ENCODE measurements at places on chromosomes 11 and 22. TPM values are rescaled to one million over a fixed set of nuclear protein-coding genes. Genes with fewer than 3 reads are reported as not detected.

The ME3 gene
- total RNA-seq: 0.83 TPM

The OR2AT4 gene
- total RNA-seq: not detected

The MAPK8IP1 gene
- total RNA-seq: 0.48 TPM

The CD3G gene
- 225 TPM for total RNA-seq

The ADM2 gene
- 8.8 TPM for total RNA-seq

The CARNS1 gene
- 1.1 TPM for total RNA-seq

The AGBL2 gene
- 7.7 TPM for total RNA-seq

The VSIG10L2 gene
- total RNA-seq: not detected

The HTR3A gene
- not detected for total RNA-seq

The OPCML gene
- total RNA-seq: not detected

The SPINDOC gene
- total RNA-seq: 37.2 TPM

The DERL3 gene
- 7.8 TPM for total RNA-seq

The PIH1D2 gene
- 0.18 TPM for total RNA-seq

The GGT5 gene
- not detected for total RNA-seq

The TSPAN18 gene
- 42.3 TPM for total RNA-seq

The CCDC89 gene
- total RNA-seq: 1.7 TPM

The PATE4 gene
- not detected for total RNA-seq

The CCDC116 gene
- total RNA-seq: 0.33 TPM

The IGF2 gene
- total RNA-seq: 0.70 TPM

The MS4A15 gene
- total RNA-seq: not detected

The RAB3IL1 gene
- total RNA-seq: not detected

The OR52N4 gene
- total RNA-seq: 1.5 TPM

The OR56A5 gene
- not detected for total RNA-seq

The MN1 gene
- 0.35 TPM for total RNA-seq

The CHORDC1 gene
- total RNA-seq: 47.1 TPM

The CD248 gene
- total RNA-seq: not detected

The RPL3 gene
- total RNA-seq: 1,526 TPM

The ASRGL1 gene
- 6.2 TPM for total RNA-seq

The APOBEC3G gene
- total RNA-seq: 146 TPM

The FBLN1 gene
- not detected for total RNA-seq

The MUC2 gene
- not detected for total RNA-seq

The TBX1 gene
- total RNA-seq: not detected

The C22orf42 gene
- not detected for total RNA-seq

The MRGPRE gene
- total RNA-seq: not detected

The MYH9 gene
- total RNA-seq: 865 TPM

Data from activated CD4-positive, alpha-beta memory T cell treated with anti-CD3 and anti-CD28 coated beads, Interleukin-2, amount 10 ng/mL, durations not matched to agents 7 days and 5 days (primary cell).